ENCODE measurements at places on chromosomes 11 and 22. TPM values are rescaled to one million over a fixed set of nuclear protein-coding genes. Genes with fewer than 3 reads are reported as not detected.

TRPC6 gene
- 12.7 TPM for total RNA-seq

GGTLC2 gene
- 0.29 TPM for total RNA-seq

MYOD1 gene
- total RNA-seq: 11.8 TPM

ASCL2 gene
- 7.6 TPM for total RNA-seq

HEPHL1 gene
- total RNA-seq: not detected

MIOX gene
- 5.4 TPM for total RNA-seq

LDLRAD3 gene
- 23.9 TPM for total RNA-seq

PTPN5 gene
- total RNA-seq: 0.99 TPM

KCNK4 gene
- not detected for total RNA-seq

PKP3 gene
- 5.2 TPM for total RNA-seq

LRRC32 gene
- 72.5 TPM for total RNA-seq

C11orf65 gene
- total RNA-seq: 0.64 TPM

LINC01488 gene
- total RNA-seq: not detected

MEI1 gene
- total RNA-seq: 3.0 TPM

Measured in metanephros (tissue), 2 donors.